ENCODE measurements at places on chromosomes 2 and 18. TPM values are rescaled to one million over a fixed set of nuclear protein-coding genes. Genes with fewer than 3 reads are reported as not detected.

- no peaks in the 10 kb centered on the region for H3K27me3 ChIP-seq
- no peak for DNase-seq
- H3K27ac ChIP-seq: no peak overlapping the region
- no peak overlapping the region for H3K4me3 ChIP-seq
- no peaks in the 10 kb centered on the region for H3K36me3 ChIP-seq
- H3K4me1 ChIP-seq: no peaks in the 10 kb centered on the region
These were observed 263.6 kb downstream of the RNF144A start for GRCh38 chr2:7180638-7181370.

- no peak overlapping the region for H3K27ac ChIP-seq
- H3K36me3 ChIP-seq: no peaks in the 10 kb centered on the region
- H3K4me1 ChIP-seq: peaks cover 2% of the 10 kb centered on the region
- H3K27me3 ChIP-seq: no peaks in the 10 kb centered on the region
- H3K4me3 ChIP-seq: no peak overlapping the region
These were observed 8.7 kb downstream of the CHMP1B start for GRCh38 chr18:11859903-11860407.

GRCh38 chr18:13309748-13310670 is 91.4 kb downstream of the LDLRAD4 start:
- peaks cover 17% of the 10 kb centered on the region for H3K4me1 ChIP-seq
- DNase-seq: no peak
- H3K4me3 ChIP-seq: no peak overlapping the region
- H3K36me3 ChIP-seq: no peaks in the 10 kb centered on the region

DNA sequence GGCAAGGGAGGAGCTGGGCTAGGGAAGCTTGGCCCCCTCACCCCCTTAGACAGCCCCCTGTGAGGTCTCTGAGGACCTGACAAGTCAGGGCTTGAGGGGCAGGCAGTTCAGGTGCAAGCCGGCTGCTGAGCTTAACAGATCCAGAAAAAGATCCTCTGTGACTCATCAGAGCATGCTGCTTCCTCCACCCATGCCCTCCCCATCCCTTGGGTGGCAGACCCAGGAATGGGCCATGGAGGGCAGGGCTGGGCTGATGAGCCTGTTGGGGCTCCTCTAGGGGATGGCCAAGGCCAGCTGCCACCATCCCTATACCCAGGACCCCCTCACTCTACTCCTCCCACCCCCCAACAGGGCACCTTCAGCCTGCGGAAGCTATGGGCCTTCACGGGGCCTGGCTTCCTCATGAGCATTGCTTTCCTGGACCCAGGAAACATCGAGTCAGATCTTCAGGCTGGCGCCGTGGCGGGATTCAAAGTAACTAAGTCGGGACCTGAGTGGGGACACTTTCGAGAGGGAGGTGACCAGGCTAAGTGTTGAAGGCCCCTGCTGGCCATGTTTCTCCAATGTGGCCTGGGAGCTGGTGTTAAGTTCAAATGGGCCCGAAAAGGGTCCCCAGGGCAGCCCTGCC is 1.9 kb downstream of the SLC11A1 start:
- H3K27me3 ChIP-seq: no peaks in the 10 kb centered on the region
- no peak for DNase-seq
- no peak overlapping the region for H3K27ac ChIP-seq
- peaks cover 7% of the 10 kb centered on the region for H3K4me1 ChIP-seq
- no peak overlapping the region for H3K4me3 ChIP-seq

DNA sequence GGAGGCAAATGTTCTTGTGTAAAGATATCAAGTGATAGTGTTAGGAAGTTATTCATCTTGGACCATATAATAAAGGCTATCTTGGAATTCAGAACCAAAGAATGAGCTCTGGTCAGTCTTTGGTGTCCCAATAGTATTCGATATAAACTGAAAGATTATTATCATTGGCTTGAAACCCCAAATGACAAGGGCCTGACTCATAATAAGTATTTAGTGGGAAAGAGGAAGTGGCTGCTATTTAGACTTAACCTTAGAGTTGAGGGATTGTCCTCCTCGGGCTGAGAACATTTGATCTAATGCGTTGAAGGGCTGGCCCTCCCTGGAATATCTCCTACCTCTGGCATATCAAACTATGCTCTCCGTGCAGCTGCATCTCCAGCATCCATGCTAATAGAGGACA is 67.5 kb downstream of the CDH20 start:
- H3K4me1 ChIP-seq: no peaks in the 10 kb centered on the region
- H3K27me3 ChIP-seq: no peaks in the 10 kb centered on the region
- H3K36me3 ChIP-seq: no peaks in the 10 kb centered on the region
- H3K27ac ChIP-seq: no peak overlapping the region
- DNase-seq: no peak
- H3K4me3 ChIP-seq: no peak overlapping the region

GRCh38 chr2:18752022-18752493 is 162.7 kb upstream of the NT5C1B start:
- no peaks in the 10 kb centered on the region for H3K27me3 ChIP-seq
- H3K27ac ChIP-seq: no peak overlapping the region
- no peaks in the 10 kb centered on the region for H3K36me3 ChIP-seq
- no peaks in the 10 kb centered on the region for H3K4me1 ChIP-seq

GRCh38 chr2:7621018-7621814 is 704.0 kb downstream of the RNF144A start:
- no peak for DNase-seq
- H3K4me1 ChIP-seq: no peaks in the 10 kb centered on the region
- no peaks in the 10 kb centered on the region for H3K27me3 ChIP-seq
- H3K36me3 ChIP-seq: no peaks in the 10 kb centered on the region
- no peak overlapping the region for H3K4me3 ChIP-seq

DNA sequence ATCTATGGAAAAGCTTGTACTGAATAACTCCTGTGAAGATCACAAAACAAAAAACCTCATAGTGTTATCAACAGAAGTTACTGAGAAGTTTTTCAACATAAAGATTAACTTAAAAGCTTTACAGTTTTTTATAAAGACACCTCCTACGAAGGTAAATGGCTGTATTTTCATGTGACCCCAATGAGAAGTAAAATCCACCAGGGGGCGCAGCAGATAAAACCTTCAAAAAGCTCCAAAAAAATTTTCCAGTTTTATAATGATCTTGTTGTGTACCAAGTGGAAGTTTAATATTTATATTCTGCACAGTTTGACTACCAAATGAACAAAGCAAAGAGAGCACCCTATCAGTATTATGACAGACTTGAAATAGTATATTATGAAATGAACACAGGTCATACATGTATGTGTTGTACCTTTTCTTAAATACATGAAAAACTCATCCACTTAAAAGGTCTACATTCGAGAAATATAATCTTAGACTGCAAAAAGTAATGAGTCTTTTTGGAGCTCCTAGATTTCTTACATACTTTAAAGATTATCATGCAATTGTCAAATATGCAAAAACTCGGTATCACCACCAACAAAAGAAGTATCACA is 38.5 kb downstream of the PNO1 start:
- no peaks in the 10 kb centered on the region for H3K36me3 ChIP-seq
- no peaks in the 10 kb centered on the region for H3K27me3 ChIP-seq
- H3K4me1 ChIP-seq: peaks cover 47% of the 10 kb centered on the region
- DNase-seq: peak; percentile 48
- H3K27ac ChIP-seq: no peak overlapping the region
- no peak overlapping the region for H3K4me3 ChIP-seq

- H3K27me3 ChIP-seq: no peaks in the 10 kb centered on the region
- no peak overlapping the region for H3K4me3 ChIP-seq
- DNase-seq: no peak
- no peaks in the 10 kb centered on the region for H3K36me3 ChIP-seq
These were observed 256.4 kb downstream of the BCL2 start for GRCh38 chr18:63063171-63063570.

- no peak overlapping the region for H3K27ac ChIP-seq
- DNase-seq: no peak
- no peaks in the 10 kb centered on the region for H3K4me1 ChIP-seq
- no peak overlapping the region for H3K4me3 ChIP-seq
- no peaks in the 10 kb centered on the region for H3K36me3 ChIP-seq
These were observed 310.5 kb downstream of the LRATD1 start for GRCh38 chr2:14942987-14943386.

GRCh38 chr2:88845772-88846661 is 154.5 kb downstream of the RPIA start:
- H3K36me3 ChIP-seq: no peaks in the 10 kb centered on the region
- H3K27ac ChIP-seq: no peak overlapping the region

- no peaks in the 10 kb centered on the region for H3K36me3 ChIP-seq
- H3K4me1 ChIP-seq: no peaks in the 10 kb centered on the region
- H3K4me3 ChIP-seq: no peak overlapping the region
- H3K27me3 ChIP-seq: no peaks in the 10 kb centered on the region
These were observed 41.5 kb upstream of the MC4R start for GRCh38 chr18:60413944-60414547.

DNA sequence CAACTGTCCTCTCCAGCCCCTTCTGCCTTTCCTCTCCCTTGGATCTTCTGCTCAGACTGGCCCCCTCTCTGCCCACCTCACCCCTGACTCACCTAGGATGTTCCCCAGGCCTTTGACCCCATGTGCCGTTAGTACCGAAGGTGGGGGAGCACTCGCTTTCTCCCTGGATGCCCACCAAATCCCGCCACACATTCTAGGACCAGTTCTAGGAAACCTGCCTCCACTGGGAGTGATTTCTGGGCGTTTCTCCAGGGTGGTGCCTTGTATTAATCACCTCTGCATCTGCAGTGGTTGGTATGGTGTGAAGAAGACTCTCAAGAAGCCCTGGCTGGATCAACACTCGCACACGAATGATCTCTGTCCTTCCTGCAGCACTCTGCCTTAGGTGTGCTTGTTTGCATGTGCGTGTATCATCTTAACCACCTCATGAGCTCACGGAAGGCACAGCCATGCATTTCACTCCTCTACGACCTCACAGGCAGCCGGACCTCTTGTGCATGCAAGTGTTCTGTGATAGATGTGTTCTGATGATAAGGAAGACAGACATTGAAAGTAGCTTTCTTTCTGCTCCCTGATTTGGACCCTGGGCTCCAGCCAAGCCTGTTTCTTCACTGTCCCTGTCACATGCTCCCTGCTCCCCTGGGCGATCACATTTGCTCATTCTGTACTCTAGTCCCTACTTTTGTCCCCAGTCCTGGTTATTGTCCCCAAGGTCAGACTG is 69.4 kb downstream of the LIPG start:
- no peaks in the 10 kb centered on the region for H3K4me1 ChIP-seq
- H3K4me3 ChIP-seq: no peak overlapping the region
- H3K27ac ChIP-seq: no peak overlapping the region
- DNase-seq: no peak
- H3K27me3 ChIP-seq: no peaks in the 10 kb centered on the region
- H3K36me3 ChIP-seq: no peaks in the 10 kb centered on the region

DNA sequence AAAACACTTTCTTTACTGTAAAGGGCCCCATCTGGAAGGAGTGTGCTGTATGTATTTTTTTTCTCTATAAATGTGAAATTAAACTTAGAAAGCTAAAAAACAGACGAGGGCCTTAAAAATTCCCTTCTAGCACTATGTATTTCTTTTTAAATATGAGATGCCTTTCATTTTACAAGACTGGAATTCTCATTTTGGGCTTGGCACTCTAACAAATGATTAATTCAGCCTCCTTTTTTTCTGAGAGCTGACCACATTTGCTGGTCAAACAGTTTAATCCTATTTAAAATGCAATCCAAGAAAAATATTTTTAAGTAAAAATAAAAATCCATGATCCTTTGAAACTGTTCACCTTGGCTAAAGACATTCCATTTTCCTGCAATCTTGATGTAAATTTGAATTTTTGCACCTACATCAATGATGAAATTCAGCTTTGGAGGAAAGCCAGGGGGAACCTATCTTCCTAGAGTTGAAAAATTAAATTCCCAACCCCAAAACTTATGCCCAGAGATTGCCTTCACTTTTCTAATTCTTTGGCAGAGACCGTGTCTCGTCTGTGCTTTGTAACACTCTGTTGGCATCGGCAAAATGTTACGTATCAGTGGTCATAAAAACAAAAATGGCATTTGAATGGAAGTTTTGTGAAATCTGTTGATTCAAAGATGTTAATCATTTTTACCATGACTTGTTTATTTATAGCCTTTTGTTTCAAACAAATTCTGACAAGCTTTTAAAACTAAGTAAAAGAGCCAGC is 284.5 kb downstream of the ZNF521 start:
- H3K4me3 ChIP-seq: no peak overlapping the region
- H3K27ac ChIP-seq: no peak overlapping the region
- H3K36me3 ChIP-seq: no peaks in the 10 kb centered on the region
- H3K27me3 ChIP-seq: no peaks in the 10 kb centered on the region
- DNase-seq: no peak

DNA sequence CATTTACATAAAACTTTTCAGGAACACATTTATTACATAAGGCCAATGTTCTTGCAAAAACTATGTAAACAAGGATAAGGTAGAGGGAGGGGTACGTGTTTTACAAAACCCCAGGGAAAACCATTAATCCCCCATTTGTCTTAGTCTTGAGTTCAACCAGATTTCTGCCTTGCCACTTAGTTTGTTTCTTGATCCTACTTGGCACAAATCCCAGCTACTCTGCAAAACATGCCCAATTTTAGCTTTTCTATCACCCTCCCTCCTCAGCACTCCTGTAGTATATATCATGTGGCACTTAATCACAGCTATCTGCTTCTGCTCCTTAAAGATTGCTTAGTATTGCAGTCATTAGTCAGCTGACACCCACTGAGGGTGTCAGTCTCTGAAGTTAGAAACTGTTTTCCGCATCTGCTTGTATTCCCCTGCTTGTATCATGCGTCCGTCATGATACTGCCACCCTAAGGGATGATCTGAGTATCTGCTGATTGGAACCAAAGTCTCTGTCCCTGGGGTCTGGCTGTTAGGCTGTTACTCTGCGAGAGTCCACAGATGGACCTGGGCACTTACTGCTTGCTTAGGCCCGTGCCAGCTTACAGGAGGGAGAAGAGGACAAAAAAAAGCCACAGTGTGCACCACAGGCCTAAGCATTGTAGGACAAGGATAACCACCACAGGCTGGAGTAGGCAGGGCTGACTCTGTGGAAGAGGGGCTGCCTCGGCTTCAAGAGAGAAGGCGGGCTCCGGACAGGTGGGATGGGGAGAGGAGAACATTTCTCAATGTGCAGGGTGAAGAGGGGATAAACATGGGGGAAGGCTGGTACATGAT is 82.2 kb downstream of the EPAS1 start:
- H3K4me1 ChIP-seq: no peaks in the 10 kb centered on the region
- H3K27ac ChIP-seq: no peak overlapping the region
- no peak overlapping the region for H3K4me3 ChIP-seq
- no peak for DNase-seq
- H3K36me3 ChIP-seq: no peaks in the 10 kb centered on the region

DNA sequence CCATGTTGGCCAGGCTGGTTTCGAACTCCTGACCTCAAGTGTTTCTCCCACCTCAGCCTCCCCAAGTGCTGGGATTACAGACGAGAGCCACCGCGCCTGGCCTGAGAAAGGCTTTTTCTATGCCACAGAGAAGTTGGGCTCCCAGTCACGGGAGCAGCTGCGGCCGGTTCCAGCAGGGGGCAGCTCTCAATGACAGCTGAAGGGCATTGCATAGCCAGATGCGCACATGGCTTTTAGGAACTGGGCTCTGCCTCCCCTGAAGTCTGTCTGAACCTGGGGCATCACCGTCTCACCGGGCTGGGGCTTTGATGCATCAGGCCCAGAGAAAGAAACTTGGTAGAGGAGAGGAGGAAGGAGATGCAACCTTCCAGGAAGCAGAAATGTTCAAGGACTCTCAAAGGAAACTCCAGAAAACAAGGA is 84.2 kb upstream of the LAPTM4A start:
- no peaks in the 10 kb centered on the region for H3K36me3 ChIP-seq
- H3K4me3 ChIP-seq: no peak overlapping the region
- H3K27ac ChIP-seq: no peak overlapping the region
- no peaks in the 10 kb centered on the region for H3K4me1 ChIP-seq
- H3K27me3 ChIP-seq: no peaks in the 10 kb centered on the region

Gene HTR2B
- not detected for total RNA-seq

Gene ALPP
- total RNA-seq: not detected

Gene SLC16A14
- 0.12 TPM for total RNA-seq

Gene TMEM178A
- total RNA-seq: not detected

Gene KIAA2012
- total RNA-seq: not detected

Gene GRB14
- total RNA-seq: not detected

Gene CD8A
- total RNA-seq: 1.9 TPM

Gene CFC1
- total RNA-seq: not detected
